Activated CD8-positive, alpha-beta memory T cell treated with anti-CD3 and anti-CD28 coated beads for 4 hours (primary cell): ENCODE measurements at places on chromosomes 12 and 14.
A peak's percentile ranks its signal among the peaks of the same experiment; 100 is the strongest.

DNA sequence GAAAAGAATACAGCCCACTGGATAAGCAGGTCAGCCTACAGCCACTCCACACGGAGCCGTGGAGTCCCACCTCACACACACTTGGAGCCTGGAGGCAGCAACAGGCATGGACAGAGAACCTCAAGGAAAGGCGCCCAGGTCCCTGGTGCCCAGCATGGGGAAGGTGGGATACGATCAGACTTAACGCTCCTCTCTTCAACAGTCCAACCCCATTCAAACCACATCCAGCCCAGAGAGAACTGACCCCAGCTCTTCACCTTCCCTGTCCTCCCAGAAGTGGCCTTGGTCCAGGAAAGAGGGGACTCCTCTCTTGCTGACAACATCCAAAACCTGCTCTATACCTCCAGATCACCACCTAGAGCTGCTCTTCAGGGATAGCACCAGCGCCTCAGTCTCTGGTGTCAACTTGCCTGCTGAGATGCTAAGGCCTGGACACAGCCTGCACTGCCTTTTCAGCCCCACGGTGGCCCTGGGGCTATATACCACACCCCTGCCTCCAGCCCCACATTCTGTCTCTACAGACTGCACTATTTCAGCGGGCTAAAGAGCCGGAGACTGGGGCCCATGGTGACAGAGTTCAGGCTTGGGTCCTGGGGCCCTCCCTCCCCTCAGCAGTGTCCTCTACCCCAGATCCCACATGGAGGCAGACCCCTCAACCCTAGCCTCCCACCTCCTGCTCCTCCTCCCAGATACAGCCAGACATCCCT is 7.0 kb downstream of the ADCY6 start:
- DNase-seq = no peak

GRCh38 chr12:55847033-55847432 is 4.3 kb upstream of the MMP19 start:
- DNase-seq = no peak

- no peak for DNase-seq
Observed at GRCh38 chr12:6635856-6636531, at the start of gene LPAR5. Gene LPAR5 (minus strand): TSS chr12:6635959. CDS start chr12:6621248, 14,711 bp downstream.

- no peak for DNase-seq
Observed at GRCh38 chr12:108551535-108551934, 9.4 kb downstream of the SART3 start.

GRCh38 chr12:77943466-77943865 is 112.8 kb downstream of the NAV3 start:
- DNase-seq = no peak

DNA sequence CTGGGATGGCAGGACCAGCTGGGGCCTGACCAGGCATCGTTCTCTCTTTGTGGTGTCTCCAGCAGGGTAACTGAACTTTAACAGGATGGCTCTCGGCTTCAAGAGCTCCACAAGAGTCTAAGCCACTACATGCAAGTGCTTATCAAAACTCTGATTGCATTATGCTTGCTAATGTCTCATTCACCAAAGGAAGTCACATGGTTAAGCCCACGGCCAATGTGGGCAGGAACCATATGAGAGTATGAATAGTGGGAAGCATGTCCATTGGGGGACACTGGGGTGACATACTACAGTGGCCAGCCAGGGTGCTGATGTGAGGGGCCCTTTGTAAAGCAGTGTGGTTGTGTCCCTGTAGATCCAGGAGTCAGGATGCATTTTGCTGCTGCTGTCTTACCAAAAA is 35.0 kb upstream of the KCNA5 start:
- DNase-seq = no peak

DNA sequence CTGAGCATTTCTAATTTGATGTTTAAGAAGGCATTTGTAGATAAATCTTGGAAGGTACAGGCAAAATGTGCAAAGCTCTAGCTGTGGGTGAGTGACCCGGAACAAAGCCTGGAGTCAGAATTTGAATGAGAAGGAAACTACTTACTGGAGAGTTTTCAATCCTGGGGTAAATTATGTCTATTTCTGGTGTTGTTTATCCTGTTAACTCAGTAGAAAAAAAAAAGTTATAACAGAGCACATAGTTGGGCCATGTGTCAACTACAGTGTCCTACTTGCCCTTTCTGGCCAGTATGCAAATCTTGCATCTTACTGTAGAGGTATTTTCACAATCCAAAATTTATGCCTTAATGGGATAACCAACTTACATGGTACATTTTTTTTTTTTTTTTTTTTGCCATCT is 182.3 kb downstream of the SYNE2 start:
- DNase-seq = no peak

DNA sequence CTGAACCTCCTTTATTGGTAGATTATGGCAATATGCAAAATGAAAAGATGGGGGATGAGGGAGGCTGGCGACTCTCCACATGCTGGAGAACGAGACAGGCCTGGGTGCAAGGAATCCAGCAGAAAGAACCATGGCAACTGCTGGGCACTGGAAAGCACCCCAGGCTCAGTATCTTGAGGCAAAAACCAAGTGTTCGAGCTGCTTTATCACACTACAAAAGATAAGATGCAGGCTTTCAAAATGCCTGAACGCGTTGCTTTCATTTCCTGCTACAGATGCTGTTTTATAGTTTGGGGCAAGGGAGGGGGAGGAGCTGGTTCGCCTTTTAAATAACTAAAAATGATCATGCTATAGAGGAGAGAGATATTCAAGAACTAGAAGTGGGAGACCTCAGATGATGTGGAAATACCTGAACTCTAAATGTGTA is 38.9 kb downstream of the NIN start:
- DNase-seq = no peak

- no peak for DNase-seq
Observed at GRCh38 chr14:63910583-63911363, 58.0 kb downstream of the SYNE2 start.

DNA sequence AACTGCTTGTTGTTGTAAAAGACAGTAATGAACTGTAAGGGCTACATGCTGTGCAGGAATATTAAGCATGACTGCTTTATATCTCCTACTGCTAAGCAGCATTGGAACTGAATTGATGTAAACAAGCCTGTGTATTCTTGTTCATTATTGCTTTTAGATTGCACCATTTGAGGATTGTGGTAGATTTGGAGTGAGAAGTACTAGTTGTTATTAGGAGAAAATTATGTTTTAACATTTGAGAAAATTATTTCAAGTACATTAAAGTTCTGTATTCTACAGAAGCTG is 212.7 kb downstream of the ERC1 start:
- no peak for DNase-seq

GRCh38 chr12:124399622-124400021 is 104.7 kb downstream of the RFLNA start:
- no peak for DNase-seq

DNA sequence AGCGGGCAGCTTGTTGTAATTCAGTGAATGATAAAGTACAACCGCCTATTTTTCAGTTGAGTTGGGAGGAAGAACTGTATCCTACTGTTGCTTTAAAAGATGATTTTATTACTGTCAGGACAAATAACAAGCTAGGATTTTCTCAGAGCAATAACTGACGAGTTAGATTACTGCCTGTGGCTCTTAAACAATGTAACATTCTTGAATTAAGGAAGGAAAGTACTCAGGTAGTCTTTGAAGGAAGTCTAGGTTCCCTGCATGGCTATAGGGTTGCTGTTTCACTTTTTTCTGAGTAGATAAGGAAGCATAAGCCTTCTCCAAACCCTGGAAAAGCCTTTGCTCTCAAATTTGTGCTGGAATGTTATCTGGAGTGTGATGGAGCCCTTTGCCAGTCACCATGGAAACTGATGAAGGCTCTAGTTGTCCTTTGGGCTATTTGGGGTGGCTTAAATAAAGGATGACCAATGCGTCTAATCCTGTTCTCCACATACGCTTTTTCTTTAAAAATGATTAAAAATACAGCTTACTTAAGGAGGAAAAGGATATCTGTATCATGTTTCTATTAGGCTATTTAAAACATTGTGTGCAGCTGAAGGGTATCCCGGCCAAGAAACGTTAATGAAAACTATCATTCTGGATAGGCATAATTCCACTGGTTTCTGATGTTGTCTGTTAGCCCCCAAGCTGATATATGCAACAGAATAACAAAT is 17.7 kb downstream of the NUBPL start:
- DNase-seq = no peak

DNA sequence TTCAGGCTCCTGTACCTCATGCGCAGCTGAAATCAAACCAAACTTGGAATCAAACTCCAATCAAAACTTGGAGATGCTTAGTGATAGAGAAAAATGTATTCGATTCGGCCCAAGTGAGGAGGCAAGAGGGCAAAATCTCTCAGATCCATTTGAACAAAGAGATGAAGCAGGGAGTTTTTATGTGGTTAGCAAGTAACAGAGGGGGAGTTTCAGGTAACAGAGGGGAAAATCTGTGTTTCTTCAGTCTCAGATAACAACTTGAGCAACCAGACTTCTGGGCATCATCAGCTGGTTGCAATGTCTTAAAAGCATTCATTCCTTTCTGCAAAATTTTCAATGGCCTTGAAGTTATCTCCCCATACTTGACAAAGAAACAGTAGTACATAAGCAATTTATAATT is 245.1 kb upstream of the AVPR1A start:
- DNase-seq = no peak

- no peak for DNase-seq
Observed at GRCh38 chr12:131101006-131101405, 147.3 kb downstream of the ADGRD1 start.

- no peak for DNase-seq
Observed at GRCh38 chr14:76331328-76332011, 44.5 kb upstream of the ESRRB start.

- DNase-seq = no peak
Observed at GRCh38 chr14:31920989-31921650, 156.0 kb upstream of the ARHGAP5 start.

GRCh38 chr14:45251912-45252311 is 1.1 kb downstream of the MIS18BP1 start:
- no peak for DNase-seq

DNA sequence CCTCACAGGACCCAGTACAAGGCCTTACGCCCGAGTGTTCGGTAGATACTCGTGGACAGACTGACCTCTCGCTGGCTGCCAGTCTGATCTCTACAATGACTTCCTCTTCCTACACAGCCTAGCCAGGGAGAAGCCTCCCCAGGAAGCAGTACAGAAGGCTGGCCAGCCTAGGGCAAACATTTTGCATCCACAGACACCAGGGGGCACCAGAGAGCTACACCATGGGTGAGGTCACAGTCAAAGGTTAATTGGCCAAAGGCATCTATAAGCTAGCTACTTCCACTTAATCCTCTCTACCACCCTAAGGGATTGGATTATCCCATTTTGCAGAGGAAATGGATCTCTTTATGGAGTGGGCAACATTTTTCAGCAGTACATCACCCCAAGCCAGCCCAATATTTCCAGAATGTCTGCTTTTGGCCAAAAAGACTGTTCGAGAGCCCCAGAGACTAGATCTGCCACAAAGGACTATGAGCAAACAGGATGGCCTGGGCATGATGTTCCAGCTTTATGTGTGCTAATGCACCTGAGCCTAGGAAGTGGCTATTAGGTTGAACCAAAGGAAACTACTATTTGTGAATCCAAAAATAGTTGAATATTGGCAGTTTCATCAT is 14.6 kb upstream of the PNMA1 start:
- peak; percentile 75 for DNase-seq

GRCh38 chr12:63023926-63024325 is 89.0 kb upstream of the PPM1H start:
- DNase-seq = no peak

- DNase-seq = no peak
Observed at GRCh38 chr12:16154990-16155389, 122.5 kb downstream of the SLC15A5 start.

- DNase-seq = no peak
Observed at GRCh38 chr12:43113135-43113534, 438.9 kb downstream of the ADAMTS20 start.

GRCh38 chr12:128123096-128123495 is 143.9 kb upstream of the TMEM132C start:
- DNase-seq = no peak

GRCh38 chr14:32372154-32372553 is 43.1 kb downstream of the AKAP6 start:
- DNase-seq = no peak

DNA sequence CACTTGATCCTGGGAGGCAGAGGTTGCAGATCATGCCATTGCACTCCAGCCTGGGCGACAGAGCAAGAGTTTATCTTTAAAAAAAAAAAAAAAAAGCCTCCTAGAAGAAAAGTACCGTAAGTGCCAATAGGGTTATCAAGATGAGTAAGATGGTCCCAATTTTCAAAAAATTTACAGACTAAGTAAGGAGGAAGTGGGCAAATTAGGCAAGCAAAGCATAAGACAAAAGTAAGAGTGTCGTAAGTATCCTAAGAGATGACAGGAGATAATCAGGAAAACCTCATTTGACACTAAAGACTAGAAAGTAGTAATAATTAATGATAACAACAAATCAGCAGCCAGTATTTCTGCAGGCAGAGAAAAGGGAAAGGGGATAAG is 12.2 kb downstream of the PYM1 start:
- DNase-seq = no peak

GRCh38 chr14:99925471-99925870 is 132.3 kb downstream of the EML1 start:
- no peak for DNase-seq

DNA sequence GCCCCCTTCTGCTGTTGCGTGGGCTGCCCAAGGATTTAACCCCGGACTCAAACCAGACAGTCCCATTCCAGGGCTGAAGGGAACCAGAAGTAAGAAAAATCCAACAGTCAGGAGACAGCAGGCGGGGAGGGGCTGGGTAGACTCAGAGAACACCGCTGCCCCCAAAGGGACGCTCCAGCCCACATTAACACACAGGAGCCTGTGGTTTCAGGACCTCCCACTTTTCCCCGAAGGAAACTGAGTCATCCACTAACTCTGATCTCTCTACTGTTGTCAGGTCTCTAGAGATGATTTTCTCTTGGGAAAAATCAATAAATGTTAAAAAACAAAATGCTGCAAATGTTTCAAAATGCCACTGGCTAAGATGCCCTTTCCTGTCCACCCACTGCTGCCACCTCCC is 41.6 kb downstream of the FBXO21 start:
- DNase-seq = no peak

GRCh38 chr14:26338231-26338630 is 259.6 kb downstream of the NOVA1 start:
- no peak for DNase-seq

- DNase-seq = no peak
Observed at GRCh38 chr12:1793426-1794210, 26.7 kb upstream of the LRTM2 start.

DNA sequence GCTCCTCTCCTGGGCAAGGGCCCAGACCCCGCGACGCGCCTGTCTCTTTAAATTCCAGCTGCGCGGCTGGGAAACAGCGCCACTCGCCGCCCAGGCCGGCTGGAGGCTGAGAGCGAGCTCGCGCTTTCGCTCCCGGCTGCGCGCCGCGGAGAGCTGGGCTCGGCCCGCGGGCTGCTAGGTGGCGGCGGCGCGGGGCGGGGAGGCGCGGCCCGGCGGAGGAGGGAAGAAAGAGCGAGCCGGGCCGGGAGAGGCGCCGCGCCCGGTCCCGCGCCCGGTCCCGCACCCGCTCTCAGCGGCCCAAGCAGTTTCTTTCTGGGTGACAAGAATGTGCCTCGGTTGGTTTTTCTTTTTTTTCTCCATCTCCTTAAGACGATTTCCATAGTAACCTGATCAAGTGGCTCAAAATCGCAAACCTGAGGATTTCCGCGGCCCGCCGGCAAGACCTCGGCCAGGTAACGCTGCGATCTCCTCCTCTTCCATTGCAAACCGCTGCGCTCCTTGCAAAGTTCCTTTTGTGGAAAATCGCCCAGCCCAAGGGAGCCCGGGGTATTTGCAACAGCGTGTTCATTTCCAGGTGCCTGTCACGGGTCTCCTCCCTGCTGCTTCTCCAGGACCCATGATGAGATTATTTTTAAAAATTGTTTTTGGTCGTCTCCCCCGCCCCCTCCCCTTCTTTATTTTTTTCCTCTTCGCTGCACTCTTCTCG is 259.5 kb upstream of the E2F7 start:
- DNase-seq = no peak

- DNase-seq = peak; percentile 60
Observed at GRCh38 chr14:90820958-90821357, 4.7 kb upstream of the TTC7B start.
